Stimulated activated CD4-positive, alpha-beta T cell treated with anti-CD3 and anti-CD28 coated beads, Interleukin-15, amount 100 ng/mL, for 1 hour (primary cell): ENCODE measurements at places on chromosomes 13 and 19.

- DNase-seq = no peak
Measured at GRCh38 chr13:53638040-53638439, 609.4 kb downstream of the OLFM4 start.

- DNase-seq = no peak
Measured at GRCh38 chr19:52898101-52898500, 666 bp upstream of the ZNF320 start.

DNA sequence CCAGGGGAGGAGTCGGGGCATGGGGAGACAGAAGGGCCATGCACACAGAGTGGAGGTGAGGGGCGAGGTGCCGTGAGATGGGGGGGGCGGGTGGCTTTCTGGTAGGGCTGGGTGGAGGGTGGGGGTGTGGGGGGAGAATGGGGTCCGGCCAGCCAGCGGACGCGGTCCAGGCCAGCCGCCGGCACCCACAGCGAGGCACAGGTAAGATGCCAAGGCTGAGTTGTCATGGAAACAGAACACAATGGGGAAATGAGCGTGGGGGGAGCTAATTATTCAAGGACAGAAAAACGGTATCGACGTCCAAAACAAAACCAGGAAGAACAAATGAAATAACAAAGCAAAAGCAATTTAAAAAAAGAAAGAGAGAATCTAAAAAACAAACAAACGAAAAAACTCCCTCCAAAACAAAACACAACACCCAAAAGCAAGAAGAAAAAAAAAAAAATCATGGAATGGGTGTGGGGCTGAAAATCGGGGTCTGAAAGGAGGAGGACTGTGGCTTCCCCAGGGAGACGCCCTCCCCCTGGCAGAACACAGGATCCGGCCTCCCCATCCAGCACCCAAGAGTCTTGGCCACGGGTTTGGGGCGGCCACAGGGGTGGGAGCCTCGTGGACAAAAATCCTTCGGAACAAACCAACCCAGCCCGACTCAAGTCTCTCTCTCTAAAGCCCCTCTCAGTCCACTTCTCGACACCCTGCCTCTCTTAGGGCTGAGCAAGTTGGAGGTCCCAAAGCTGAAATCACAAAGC is 92.5 kb downstream of the PTPRS start:
- no peak for DNase-seq

GRCh38 chr13:40069173-40070044 is 413.9 kb downstream of the COG6 start:
- peak; percentile 44 for DNase-seq
